ENCODE measurements at places on chromosomes 1 and 21. TPM values are rescaled to one million over a fixed set of nuclear protein-coding genes. Genes with fewer than 3 reads are reported as not detected.
A peak's percentile ranks its signal among the peaks of the same experiment; 100 is the strongest.

Gene FOXO6
- total RNA-seq, result 0.80 TPM

Gene MIXL1
- not detected for total RNA-seq

Gene SLC9C2
- total RNA-seq, result not detected

Gene ARTN
- total RNA-seq, result 0.91 TPM

Gene CRP
- total RNA-seq, result not detected

Gene PRUNE1
- total RNA-seq, result 21.3 TPM

GRCh38 chr1:116115476-116116439, 4.6 kb downstream of the MAB21L3 start:
- DNase-seq, result peak; percentile 91

DNA sequence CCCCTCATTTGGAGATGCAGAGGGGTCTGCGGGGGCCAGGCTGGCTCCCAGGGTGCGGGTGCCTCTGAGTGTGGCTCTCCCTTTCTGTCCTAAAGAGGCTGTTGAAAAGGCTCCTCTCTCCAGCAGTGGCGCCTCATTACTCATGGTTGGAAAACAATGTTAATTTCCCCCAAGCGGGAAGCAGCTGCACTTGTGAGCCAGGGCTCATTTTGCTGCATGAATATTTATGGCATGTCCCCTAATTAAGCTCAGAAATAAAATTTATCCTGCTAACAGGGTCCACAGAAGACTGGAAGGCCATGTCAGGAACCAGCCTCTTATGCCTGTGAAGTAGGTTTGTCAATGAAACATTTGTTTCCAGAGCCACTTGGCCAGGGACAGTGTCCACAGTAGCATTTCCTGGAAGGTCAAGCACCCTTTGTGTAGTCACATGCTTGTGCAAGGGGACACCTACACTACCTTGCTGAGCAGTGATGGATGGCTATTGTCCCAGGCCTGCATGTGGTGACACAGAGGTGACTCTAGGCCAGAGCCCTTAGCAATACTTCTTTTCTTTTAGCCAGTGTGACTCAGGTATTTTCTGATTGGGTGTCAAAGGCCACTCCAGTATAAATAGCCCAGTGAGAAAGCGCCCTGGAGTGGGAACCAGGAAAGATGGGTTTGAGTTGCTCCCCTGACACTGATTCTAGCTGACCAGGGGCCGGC, 259.0 kb downstream of the FOXD2 start:
- no peak for DNase-seq

DNA sequence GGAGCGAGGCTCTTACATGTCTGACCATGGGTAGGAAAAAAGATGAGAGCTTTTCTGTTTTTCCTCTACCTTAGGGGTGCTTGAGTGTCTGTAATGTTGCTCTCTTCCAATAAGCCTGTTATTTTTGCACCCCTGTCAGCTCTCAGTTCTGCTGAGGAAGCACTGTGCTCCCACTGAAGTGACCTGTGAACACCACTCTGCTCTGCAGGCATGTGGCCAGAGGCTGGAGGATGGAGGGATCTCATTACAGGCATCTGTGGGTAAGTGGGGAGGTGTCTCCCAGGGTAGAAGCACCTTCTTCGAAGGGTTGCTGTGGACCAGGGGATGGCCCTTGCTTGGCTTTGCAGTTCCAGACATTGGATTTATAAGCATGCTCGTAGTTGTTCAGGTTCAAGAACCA, 56.8 kb upstream of the RBM15 start:
- no peak for DNase-seq

GRCh38 chr1:198630863-198631262, 8.0 kb upstream of the PTPRC start:
- DNase-seq, result no peak

- no peak for DNase-seq
These were observed 43.3 kb downstream of the SIPA1L2 start for GRCh38 chr1:232586679-232587078.

- DNase-seq, result no peak
These were observed 9.4 kb upstream of the NHLH1 start for GRCh38 chr1:160357286-160358002.

DNA sequence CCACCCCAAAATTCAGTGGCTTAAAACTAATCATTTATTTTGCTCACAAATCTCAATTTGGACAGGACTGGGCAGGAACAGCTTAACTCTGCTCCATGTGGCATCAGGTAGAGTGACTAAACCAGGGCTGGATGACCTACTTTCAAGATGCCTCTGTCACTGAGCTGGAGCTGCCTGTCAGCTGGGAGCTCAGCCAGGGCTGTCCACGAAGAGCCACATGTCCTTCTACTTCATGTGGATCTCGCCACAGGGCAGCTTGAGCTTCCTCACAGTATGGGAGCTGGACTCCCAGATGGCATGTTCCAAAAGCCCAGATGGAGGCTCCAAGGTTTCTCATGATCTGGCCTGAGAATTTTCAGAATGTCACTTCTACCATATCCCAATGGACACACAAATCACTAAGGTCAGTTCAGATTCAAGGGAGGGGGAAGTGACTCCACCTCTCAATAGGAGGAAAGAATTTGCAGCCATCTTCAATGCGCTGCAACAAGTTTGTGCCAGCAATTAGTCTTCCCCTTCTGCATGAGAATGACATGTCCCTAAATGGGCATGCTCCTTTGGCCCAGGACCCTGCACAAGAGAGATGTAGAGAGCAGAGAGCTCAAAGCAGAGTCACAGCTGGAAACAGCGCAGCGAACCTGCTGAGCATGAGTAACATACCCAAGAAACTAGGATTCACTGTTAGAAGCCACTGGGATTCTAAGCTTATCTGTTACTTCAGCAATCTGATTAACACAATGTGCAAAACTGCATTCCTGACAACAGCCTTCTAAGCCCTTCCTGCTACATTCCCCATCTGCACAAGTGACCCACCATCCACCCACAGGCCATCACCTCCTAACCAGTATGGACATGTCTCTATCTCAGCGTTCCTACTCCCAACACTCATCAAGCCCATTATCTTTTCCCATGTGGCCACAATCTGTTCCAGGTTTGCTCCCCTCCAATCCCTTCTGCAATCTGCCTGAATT, 17.0 kb downstream of the HLCS start:
- no peak for DNase-seq

DNA sequence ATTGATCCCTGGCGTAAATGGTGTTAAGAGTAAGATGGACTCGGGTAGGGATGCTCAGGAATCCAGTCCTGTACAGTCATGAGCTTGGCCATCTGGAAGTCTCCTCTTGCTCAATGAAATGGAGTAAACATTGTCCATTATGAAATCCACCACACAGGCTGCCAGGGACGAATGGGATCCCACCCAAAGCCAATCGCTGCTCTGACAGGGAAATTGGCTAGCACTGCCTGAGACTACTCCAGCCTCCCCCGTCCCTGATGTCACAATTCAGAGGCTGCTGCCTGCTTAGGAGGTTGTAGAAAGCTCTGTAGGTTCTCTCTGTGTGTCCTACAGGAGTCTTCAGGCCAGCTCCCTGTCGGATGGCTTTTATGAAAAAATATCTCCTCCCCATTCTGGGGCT, at the start of gene HSD11B1:
Gene HSD11B1, plus strand, starts transcription at position 263 of the 400 bp plus-strand sequence. Its CDS starts 97 bp downstream, at position 360.
- DNase-seq, result no peak

DNA sequence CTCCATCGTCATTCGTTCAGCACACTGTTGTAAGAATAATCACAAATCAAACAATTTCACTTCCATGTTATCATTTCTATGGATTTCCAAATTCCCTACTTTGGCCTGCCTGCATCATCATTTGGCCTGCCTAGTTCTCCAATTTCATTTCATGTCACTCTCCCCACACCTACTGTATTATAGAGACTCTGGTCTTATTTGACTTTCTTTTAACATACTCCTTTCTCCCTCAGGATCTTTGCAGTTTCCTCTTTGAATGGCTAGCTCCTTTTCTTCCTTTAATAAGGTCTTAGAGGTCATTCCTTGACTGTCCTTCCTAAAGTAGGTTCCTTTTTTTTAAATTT, 36.3 kb upstream of the PODN start:
- no peak for DNase-seq

GRCh38 chr1:155531624-155532023, 31.0 kb downstream of the ASH1L start:
- DNase-seq, result no peak

- peak; percentile 81 for DNase-seq
These were observed 22.9 kb downstream of the SUSD4 start for GRCh38 chr1:223341121-223341520.

DNA sequence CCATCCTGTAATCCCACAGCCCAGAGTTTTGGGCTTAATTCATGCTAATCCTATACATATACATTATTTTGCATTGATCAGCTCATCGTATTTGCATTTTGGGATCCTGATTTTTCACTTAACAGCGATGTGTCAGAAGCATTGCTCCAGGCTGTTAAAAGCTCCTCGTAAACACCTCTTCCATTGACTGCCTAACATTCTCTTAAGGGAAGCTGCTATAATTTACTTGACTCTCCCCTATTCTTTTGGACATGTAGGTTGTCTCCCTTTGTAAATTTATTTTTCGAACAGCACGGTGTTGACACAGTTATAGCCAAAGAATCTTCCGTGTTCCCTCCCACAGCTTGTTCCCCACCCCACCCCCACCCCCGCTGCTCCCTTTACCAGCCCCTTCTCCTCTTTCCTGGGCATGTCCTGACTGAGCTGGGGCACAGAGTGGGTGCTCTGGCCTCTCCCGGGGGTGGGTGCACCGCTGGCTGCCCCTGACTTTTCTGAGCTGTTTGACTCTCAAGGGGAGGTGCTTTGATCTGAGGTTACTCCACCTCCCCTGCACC, 22.8 kb downstream of the LDLRAP1 start:
- no peak for DNase-seq

DNA sequence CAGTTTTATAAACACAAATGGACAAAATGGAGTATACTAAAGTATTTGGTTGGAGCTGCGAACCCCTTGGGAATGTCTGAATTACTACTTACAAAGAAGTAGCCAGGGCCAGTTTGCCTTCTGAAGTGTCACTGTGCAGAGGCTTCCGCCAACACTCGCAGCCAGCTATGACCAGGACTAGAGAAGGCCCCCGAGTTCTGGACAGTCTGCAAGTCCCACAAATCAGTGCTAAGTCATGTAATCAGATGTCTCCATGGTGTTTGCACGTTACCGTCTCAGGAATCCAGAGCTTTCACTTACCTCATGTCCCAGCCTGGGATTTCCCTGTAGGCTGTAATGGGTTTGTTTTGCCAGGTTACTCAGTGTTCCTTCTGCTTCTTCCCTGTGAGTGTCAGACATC, 106.6 kb upstream of the SPAG17 start:
- peak; percentile 10 for DNase-seq

DNA sequence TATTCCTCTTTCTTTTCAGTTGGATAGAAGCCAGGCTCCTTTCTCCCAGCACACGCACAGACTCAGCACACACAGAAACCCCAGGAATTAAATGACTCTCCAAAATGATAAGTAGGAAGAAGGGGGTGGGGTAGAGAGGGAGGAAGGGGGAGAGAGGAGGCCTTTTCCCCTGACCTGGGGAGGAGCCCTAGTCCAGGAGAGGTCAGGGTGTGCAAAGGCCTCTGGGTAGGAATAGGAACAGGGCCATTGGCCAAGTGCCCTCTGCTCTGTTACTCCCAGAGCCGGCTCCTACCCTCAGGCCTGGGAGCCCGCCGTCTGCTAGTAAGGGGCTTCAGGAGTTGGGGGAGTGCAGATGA, 35.6 kb upstream of the PUM1 start:
- peak; percentile 18 for DNase-seq

DNA sequence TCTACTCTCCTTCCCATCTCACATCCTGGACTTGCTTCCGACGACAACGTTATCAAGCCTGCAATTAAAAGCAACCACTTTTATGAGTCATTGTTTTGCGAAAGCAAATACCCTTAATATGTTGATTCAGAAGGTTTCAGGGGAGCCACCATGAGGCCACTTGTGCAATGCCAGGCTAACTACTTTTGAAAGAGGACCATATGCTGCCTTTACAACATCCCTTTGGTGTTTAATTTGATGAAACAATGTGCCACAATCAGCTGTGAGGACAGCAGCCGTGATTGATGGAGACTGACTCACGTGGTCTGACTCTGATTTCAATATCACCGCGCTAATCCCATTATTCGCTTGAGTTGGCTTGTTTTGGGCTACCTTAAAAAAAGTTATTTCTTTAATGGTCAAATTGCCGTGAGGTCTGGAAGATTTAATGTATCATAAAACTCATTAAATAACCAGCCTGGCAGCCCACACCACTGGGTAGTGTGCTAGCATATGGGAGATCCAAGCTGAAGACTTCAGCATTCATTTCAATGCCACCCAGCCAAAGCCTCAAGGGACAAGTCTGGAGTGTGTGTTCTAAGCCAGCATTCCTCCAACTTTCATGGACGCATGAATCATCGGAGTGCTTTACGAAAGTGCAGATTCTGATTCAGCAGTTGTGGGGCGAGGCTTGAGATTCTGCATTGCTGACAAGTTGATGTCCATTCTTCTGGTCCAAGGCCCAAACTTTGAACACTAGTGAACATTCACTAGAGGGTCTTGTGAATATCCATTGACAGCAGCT, 73.3 kb upstream of the PAXBP1 start:
- peak; percentile 87 for DNase-seq

DNA sequence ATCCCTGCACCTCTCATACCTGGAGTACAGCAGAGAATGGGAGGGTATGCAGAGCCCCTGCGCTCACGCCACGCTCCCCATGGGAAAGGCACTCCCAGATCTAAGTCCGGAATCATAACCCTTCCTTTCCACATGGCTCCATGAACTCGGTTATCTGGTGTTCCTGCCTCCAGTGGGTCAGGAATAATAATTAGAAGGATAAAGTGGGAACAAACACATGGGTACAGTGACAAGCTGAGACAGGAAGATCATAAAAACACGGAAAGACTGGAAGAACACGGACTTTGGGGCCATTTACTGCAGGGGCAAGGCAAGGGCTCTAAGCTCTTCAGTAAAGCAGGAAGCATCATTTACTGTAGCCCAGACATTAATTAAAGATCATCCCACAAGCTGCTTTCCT, 48.6 kb downstream of the FOXO6 start:
- DNase-seq, result no peak

DNA sequence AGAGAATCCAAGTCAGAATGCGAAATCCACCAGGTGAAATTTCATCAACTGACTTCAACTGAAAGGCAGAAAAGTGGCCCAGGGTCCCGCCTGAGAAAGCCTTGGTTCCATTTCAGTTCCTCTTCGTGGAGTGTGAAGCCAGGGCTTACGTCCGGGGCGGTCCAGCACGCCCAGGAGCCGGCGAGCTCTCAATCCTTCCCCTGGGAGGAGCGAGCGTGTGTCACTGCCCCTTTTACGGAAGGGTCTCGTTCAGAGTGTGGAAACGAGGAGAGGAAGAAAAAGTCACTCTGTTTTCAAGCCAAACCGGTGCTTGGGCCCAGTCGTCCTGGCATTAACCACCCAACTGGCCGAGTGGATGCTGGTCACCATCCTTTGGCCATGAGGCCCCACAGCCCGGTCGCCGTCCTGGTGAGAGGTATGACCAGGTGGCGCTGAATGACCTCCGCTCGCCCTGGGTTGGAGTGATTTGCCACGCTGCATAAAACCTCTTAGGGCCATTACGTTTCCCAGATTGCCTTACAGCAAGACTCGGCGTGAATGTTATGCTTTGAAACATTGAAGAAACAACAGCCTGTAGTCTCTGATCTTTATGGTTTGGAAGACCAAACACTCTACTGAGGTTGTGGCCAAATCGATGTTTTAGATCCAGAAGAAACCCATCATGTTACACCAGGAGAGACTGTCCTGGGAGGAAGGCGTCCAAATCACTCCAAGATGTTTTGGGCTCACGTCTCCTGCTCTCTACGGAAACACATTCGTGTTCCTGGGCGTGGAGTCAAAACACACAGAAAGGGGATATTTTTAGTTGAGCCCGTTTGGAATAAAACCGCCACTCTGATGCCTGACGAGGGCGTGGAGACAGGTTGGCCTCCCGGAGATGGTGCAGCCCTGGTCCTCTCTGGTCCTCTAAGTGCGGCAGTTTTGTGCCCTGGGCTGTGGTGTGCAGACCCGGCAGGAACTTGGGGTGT, 93.6 kb upstream of the ACTRT2 start:
- no peak for DNase-seq

All from Daoy (cell line).